ENCODE measurements at places on chromosomes 6 and 20.

GRCh38 chr20:17617212-17617867, 47.5 kb downstream of the DSTN start:
- DNase-seq: peak; percentile 44

DNA sequence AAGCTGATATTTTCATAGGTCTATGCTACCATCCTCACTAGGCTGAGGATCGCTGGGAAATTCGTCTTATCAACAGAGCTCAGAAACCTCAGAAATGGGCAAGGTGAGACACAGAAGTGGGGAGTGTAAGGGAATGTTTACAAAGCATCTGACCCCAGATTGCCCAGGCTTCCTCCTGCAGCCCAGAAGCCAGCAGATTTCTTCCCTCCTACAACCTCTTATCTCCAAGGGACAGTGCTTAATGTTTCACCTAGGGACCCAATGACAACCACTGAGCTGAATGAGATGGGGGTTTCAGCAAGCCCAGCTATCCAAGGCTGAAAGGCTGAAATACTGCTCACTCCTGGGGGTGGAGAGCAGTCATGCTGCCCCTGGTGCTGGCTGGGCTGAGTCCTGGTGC, 52.4 kb upstream of the TBC1D7 start:
- no peak for DNase-seq

DNA sequence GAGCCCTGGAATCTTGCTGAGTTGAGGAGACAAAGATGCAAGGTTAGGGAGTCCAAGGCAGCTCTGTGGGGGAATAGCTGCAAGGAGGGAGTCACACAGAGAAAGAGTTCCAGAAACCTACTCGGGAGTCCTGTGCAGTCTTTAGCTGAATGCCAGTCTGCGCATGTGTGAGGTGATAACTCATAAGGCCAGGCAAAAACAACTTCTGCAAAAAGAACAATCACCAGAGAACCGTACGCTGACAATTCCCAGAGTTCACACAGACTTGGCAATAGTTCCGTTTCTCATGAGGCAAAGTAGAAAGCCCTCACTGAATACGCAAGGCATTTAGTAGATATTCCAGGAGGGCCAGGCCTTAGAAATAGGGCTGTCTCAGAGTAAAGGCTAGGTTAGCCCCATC, 135.2 kb upstream of the TAB2 start:
- DNase-seq: no peak

DNA sequence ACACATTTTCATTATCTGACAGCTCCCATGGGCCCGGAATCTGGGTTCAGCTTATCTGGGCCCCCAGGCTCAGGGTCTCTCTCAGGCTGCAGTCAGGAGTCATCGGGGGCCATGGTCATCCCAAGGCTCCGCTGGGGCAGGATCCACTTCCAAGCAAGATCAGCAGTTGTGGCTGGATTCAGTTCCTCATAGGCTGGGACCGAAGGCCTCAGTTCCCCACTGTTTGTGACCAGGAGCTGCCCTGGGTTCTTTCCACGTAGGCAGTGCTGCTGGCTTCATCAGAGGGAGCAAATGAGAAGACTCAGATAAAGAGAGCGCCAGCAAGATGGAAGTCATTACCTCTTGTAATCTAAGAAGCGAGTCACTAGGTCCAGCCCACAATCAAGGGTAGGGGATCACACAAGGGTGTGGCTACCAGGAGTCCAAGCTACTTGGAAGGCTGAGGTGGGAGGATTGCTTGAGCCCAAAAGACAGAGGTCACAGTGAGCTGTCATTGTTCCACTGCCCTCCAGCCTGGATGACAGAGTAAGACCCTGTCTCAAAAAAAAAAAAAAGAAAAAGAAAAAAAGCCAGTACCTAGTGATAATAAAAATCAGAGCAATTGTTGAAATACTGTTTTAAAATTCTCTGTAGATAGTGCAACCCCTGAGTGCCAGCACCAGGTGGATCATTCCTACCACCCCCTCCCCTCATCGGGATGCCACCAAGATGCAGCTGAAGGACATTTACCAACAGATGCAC, 162.7 kb downstream of the NFATC2 start:
- no peak for DNase-seq

- DNase-seq: no peak
Observed at GRCh38 chr6:157811476-157812173, 11.4 kb upstream of the SNX9 start.

DNA sequence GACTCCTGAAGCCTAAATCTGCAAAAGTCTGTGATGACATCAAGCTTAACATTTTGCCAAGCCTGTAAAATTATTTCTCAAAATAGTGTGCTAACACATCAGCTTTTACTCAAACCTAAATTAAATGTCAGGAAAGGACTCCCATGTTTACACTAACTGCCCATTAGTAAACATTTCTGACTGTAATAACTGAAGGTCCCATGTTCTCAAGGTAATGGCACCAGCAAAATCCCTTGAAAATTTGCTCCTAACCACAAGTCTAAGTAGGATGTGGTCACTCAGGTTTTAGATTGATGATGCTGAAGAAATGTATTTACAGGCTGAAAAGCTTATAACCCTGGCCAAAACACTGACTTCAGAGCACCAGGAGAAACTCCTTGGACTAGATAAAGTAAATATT, 33.0 kb downstream of the BACH2 start:
- no peak for DNase-seq

DNA sequence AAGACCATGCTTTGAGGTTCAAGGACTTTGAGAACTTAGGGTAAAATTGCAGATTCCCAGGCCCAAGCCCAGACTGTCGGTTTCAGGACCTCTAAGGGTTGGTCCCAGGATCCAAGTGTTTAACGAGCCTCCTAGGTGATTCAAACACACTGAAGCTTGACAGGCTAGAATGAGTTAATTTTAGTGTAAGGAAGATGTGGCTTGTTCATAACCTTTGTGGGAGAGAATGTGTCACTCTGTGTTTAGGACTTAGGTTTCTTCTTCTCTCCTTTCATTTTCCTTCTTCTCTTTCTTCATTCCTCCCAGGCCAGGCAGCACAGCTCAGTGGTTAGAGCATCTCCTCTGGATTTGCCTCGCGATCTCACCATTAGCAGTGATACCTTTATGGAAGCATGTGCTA, 104.8 kb upstream of the KCNG1 start:
- DNase-seq: no peak

GRCh38 chr6:112296122-112296521, 41.8 kb upstream of the LAMA4 start:
- DNase-seq: no peak

DNA sequence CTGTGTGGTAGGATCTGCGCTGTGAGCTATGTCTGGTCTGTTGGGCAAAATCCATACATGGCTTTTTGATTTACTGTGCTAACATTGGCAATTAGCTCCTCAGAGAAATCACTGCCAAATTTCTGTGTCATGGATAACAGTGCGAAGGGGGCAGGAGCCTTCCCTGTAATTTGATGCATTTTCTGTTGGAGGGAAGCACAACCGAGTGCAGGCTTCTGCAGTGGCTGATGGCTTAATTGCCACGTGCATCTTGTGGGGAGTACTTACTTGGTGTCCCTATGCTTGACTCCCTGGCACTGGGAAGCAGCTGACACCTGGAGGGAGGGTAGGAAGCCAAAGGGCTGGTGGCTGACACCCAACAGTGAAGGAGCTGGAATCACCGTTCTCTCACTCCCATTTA, 99.3 kb upstream of the PROKR2 start:
- DNase-seq: no peak

DNA sequence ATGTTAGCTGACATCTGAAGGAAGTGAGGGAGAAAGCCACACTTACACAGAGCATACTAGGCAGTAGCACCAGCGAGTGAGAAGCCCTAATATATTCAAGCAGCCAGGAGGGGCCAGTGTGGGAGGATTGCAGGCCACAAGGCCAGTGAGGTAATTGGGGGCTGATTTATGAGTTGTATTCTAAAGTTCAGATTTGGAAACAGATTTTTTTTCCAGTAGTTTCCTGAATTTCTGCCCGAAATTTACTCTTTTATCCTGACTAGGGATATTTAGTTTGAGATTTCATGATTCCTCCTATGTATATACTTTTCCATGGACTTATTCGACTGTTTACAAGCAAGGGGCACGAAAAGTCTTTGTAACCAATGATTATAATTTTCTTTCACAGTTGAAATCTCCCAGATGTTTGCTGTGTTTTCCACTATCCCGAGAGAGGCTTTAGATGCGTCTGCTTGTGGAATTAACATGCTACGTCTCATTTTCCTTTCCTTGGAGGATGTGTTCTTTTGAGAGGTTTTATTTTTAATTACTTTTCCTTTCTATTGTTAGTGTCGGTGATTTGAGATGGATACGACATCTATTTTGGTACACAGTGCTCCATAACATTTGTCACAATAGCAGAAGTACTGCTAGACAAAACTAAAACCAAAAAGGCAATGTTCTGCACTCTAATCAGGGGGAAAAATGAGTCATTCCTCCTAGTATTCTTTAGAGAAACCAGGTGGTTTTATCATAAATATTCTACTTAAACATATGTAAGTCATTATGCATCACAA, 356.3 kb upstream of the HSF2 start:
- peak; percentile 54 for DNase-seq

DNA sequence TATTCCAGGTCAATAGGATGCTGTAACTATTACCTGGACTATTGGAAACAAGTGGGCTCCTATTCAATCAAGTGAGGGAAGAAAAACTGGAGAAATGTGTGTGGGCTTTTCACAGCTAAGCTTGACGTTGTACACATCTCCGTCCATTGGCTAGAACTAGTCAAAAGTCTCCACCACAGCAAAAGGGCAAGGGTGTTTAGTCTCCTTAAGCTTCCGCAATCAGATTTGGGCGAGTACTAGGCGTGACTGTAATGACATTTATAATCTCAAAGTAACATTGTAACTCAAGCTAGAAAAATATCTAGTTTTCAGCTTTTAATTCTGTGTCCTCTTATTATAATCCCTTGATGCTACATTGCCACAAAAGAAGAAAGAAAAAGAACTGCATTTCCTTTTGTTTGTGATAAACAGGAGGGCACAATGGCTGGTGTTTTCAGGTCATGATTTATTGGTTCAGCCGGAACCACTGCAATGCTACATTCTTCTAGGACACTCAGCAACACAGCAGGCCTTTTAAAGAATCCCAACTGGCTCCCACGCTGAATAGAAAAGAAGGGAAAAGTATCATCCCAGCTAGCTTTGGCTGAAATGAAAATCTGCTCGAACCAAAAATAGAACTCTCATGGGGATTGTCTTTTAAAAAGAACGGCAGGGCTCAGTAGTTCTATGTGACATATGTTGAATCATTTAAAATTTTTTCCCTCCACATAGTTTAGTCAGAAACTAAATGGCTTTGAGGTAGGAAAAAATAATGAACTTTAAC, 387.7 kb downstream of the BTBD3 start:
- DNase-seq: no peak

DNA sequence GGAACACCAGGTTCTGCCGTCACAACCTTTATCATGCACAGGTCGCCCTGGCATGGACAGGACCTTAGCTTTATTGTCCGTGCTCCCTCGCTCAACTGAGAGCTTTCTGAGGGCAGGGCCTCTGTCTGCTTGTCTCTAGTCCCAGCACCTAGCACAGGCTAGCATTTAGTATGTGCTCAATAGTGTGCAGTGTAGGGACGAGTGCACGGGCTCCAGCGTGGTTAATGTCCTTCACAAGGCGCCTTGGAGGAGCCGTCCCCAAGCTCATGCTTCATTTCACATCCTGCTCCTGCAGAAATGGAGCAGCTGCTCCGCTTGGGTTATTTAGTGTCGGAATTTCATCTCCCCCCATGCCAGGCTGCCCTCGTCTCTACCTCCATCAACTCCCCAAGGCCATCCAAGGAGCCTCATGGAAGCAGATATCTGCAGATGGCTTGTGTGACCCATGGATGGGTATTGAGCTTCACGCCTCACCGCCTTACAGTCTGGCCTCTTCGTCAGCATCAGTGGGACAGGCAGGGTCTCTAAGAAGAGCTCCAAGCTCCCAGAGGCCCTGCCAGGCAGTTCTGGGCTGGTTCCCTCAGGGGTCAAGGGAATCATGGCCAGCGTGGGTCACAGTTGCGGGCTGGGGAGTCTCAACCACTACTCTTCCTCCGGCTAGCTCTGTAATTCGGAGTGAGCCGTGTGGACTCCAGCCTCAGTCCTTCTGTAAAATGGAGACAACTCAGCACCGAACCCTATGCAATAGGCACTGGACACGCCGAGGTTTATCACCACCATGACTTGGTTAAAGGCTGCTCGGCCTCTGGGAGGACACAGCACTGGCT, 60.8 kb upstream of the APCDD1L start:
- DNase-seq: peak; percentile 9

DNA sequence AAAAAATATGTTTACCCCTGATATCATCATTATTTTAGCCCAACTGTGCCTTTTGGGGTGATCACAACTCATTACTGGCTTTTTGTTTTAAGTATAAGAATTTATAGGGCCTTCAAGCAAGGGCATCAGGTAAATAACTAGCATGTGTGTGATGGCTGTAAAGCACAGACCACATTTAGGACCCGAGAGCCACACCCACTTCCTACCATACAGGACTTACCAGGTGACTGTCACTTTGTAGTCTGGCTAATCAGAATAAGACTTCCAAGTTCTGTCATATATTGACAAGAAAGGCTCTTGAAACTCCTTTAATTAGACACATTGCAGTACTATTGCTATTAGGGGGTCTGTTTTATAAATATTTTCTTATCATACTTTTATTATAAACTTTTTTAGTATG, 31.1 kb downstream of the TMEM242 start:
- no peak for DNase-seq

- DNase-seq: no peak
Observed at GRCh38 chr20:61692479-61692878, 373.2 kb downstream of the TAF4 start.

DNA sequence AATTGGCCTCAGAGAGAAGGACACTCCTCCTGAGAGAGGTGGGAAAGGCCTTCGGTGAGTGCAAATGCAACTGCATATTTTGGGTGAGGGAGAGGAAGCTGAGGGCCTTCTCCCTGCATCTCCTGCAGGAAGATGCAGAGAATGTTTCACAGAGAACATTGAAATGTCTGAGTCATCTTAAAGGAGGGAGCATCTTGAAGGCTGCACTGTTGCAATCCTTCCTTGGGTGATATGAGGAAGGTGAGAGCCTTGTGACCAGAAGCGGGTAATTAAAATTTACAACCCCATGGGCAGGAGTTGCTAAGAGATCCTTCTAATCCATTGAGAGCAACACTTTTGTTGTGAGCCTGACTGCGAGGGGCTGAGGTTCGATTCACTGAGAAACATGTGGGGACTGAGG, 375.7 kb upstream of the MARCKS start:
- no peak for DNase-seq

DNA sequence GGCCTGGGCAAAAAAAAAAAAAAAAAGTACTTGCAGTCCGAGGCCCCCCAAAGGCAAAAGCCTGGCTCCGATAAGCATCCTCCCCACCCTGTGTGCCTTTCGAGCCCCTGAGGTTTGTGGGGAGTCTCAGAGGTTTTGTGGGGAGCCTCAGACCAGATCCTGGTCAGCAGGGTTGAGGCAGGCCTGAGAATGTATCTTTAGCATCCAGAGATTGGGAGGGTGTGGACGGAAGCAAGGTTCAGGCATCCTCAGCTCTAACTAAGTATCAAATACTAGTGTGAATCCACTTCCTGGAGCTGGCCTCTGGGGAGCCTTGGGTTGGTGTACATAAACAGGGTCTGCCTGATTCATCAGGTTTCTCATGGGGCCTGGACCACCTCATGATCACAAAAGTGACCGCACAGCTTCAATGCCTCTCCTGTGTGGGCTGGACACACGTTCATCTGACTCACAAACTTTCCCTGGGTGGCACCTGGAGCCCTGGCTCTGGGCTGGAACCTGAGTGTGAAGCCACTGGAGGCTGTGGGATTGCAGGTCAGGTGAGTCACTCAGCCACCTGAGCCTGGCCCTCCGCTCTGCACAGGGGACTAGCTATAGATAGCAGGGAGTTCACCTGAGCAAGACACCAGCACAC, 24.4 kb downstream of the PCMTD2 start:
- no peak for DNase-seq

GRCh38 chr6:112370946-112371345, 23.8 kb downstream of the RFPL4B start:
- DNase-seq: no peak

Measured in left hindlimb (tissue), 1 donor.